ENCODE measurements at places on chromosomes 16 and 17.

- no peak for DNase-seq
These were observed 10.5 kb upstream of the TSPOAP1 start for GRCh38 chr17:58338841-58339754.

- no peak for DNase-seq
These were observed 34.9 kb upstream of the DHX8 start for GRCh38 chr17:43448720-43449469.

DNA sequence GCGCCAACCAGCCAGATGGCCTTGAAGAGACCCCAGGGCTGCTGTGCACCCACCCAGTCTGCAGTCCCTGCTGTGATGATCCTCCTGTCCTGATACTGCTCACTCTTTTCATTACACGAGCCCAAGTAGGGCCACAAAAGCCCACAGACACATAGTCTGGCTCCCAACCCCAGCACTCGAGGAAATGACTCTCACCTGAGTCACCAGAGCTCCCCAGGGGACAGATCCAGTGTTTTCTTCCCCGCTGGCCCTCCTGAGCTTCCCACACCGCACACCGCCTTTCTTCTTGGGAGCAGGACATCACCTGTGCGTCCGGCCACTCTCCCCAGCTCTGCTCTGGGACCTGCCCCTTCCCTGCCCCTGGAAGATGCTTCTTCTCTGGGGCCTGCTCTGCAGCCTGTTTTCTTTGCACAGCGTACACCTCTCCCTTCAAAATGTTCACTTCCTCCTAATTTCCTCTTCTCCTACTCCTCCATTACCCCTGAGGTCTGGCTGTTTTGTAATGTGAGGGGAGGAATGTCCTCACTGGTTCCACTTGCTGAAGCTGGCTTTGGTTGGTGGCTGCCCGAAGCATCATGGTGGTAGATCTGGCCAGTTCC, 2.0 kb upstream of the SCN4A start:
- DNase-seq, result no peak

DNA sequence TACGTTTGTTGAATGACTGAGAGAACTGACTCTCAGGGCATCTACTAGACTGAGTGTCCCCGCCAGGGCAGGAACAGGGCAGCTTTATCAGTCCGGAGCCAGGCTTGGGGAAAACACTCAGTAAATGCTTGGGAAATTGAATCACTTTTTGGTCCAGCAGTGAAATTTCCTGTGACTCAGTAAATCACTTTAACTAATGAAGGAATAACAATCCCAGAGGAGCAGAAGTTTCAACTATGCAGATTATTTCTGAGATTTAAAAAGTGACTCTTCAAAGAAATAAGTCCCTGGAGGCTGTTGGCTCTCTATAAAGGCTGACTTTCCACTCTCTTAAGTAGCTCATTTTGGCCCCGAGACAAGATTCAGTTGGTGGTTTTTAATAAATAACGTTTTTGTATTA, 101.8 kb downstream of the FOXL1 start:
- DNase-seq, result peak; percentile 76

GRCh38 chr16:15529673-15530072, 95.3 kb downstream of the BMERB1 start:
- no peak for DNase-seq

All from AG09309 (cell line).